Dermis blood vessel endothelial cell (primary cell): ENCODE measurements at places on chromosomes 4 and X.

DNA sequence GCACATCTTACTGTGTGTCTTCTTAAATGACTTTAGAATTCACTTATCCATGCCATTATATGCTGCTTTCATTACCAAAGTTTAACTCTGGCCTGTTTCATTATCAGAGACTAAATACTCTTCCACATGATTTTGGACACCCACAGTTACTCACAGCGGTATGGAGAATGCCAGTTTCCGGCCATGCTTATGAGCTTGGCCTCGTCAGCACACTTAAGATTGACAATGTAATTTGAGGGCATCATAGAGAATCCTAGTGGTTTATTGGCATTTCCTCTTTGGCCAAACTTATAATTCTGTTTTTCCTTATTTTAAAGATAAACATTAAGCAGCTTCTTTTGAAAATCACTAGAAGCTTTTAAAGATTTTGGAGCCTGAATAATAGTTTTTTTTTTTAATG, 104.5 kb downstream of the IRF2 start:
- DNase-seq: no peak

- DNase-seq: no peak
These were observed 9.7 kb upstream of the LAP3 start for GRCh38 chr4:17567271-17567670.

GRCh38 chr4:726838-727237, 21.2 kb downstream of the PCGF3 start:
- no peak for DNase-seq

GRCh38 chr4:27770895-27771294, 910.3 kb downstream of the STIM2 start:
- no peak for DNase-seq

DNA sequence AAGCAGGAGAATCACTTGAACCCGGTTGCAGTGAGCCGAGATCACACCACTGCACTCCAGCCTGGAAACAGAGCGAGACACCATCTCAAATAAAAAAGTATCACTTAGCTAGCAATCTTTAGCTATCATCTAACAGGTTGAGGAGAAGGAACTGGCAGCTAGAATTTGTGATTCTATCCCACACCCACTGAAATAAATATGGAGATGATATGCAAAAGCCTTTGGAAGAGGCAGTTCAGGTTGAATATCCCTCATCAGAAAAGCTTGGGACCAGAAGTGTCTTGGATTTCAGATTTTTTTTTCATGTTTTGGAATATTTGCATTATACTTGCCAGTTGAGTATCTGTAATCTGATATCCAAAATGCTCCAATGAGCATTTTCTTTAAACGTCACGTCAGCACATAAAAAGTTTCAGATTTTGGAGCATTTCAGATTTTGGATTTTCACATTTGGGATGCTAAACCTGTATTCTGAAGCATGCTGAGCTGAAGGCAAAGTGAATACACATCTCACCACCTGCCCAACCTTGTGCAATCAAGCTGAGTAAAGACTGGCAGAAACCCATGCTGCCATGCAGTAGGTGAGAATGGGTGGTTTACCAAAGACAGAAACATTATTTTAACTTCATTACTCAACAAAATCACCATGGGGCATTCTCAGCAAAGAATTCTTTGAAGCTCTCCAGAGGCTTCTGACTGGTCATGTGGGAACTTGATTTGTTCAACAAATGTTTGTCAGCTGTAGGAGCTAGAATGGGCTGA, 159.3 kb downstream of the SH3KBP1 start:
- DNase-seq: no peak

- no peak for DNase-seq
These were observed at the start of gene PPP3CA for GRCh38 chr4:101347267-101347556. Gene PPP3CA, minus strand, starts transcription at chr4:101347526.

DNA sequence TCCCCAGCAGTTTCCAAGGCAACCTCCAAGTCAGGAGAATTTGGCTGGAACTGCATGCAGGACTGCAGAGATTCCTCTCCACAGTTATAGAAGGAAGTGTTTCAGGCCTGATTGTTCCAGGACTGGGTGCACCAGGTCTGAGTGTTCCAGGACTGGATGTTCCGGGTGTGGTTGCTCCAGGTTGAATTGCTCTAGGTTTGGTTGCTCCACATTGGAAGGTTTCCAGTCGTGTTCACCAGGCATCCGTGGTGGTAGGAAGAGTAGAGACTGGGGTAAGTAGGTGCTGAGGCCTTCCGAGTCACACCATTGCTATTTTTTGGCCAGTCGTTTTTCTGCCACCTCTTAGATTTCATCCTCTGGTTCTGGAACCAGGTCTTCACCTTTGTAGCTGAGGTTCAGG, 105.4 kb downstream of the MSN start:
- no peak for DNase-seq

GRCh38 chr4:67880866-67881610, 2.8 kb downstream of the TMPRSS11D start:
- no peak for DNase-seq

DNA sequence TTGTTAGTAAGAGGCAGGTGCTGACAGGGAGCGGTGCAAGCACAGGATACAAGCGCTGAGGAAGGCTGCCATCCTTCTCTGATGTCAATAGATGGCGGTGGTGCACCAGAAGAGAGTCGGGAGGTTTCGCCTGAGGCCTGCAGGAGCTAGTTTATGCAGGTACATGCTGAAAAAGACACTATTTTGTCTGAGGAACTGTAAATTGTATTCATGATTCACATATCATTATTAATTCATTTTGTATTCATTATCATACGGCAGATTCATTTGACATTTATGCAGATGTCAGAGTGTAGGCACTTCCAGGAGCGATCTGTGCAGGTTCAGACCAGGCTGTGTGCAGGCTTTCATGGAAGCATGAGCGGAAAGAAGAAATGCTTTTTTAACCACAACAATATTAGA, 824.0 kb downstream of the STIM2 start:
- peak; percentile 3 for DNase-seq

DNA sequence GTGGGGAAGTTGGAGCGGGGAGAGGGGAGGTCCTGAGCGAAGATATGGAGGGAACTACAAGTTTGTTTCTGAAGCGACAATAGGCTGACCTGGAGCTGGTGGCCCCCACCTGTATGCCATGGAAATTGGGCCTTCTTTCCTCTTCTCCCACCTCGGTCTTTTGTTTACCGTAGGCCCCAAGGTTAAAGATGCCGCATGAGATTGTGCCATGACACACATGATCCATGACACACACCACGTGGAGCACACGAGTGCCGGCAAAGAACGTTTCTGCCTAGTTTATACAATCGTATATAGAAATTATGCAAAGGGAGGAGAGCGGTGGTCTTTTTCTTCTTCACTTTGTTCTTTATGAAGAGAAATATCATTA, 408 bp downstream of the TMEM33 start:
- peak; percentile 46 for DNase-seq

DNA sequence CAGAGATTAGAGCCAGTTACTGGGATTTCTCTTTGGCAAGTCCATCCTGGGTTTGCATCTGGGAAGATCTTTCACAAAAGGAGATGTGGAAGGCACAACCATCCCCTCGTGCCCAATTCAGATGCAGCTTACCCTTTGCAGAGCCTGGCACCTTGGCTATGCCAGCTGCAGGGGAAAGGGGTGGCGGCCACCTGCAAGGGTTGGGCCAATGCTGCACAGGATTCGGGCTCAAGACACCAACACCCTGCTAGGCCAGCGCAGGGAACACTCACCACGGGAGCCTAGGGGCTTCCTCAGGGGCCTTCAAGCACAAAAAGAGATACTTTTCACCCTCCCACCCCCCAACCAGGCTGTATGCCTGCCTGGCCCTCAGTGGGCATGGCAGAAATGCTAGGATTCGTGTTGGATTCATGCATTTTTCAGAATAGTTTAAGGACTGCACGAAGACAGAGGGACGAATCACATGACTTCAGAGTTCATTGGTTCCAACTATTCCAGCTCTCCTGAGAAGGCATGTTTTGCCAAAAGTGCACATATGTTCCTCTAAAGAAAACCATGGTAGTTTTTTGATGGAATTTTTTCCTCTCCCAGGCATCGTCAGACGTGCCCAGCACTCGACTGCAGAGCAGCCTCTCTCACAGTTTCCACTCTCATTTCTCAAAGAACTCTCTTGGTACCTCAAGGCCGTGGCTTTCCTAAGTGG, 94.4 kb downstream of the PHKA2 start:
- DNase-seq: no peak

- no peak for DNase-seq
These were observed 352.9 kb downstream of the GASK1B start for GRCh38 chr4:157819693-157820464.

DNA sequence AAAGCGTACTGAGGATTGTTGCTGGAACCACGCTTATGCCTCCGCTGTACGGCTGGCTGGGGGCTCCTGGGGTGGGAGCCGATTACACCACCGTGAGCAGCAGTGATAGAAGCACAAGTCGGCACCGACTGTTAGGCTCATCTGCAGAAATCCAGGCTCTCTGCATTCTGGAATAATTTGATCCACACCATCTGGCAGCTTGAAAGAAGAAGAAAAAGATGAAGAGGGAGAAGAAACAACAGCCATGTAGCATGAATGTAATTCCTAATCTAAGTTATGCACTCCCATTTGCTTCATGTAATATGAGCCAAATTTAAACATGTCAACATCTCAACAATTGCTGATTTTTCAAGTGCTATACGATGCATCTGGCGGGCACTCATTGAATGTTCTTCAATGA, 84.6 kb upstream of the DHX15 start:
- DNase-seq: no peak

- DNase-seq: no peak
These were observed 1.2 kb upstream of the TREX2 start for GRCh38 chrX:153446950-153447580.

DNA sequence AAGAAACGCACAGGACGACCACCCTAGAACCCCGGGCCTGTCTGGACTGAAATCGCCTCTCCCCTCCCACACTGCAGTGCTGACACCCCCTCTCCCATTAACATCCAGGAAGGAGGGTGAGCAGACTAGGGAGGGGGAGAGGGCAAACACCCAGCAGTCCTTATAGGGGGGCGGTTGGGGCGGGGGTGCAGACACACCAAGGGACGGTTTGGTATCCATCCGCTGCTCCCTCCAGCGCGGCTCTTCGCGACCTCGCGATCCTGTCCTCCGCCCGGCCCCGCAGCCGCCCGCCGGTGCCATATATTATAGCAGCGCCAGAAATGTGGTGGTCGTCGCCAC, 411 bp upstream of the GPRASP1 start:
- no peak for DNase-seq

GRCh38 chr4:73080789-73081188, 11.3 kb upstream of the COX18 start:
- DNase-seq: no peak

DNA sequence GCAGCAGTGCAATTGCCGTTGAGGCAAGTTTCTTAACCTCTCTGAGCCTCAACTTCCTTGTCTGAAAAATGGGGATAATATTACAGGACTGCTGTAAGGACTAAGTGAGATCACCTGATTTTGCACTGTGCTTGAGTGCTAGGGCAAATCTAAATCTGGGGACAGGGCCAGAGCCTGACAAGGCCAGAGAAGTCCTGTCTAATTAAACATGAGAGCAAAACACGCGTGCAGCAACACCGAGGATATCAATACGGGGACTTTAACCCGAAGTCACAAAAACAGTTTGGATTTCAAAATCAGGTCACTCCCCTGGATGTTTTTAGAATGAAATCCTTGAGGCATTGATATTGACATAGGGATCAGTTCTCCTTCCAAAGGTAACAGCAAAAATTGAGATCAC, 5.7 kb upstream of the GJB1 start:
- no peak for DNase-seq

DNA sequence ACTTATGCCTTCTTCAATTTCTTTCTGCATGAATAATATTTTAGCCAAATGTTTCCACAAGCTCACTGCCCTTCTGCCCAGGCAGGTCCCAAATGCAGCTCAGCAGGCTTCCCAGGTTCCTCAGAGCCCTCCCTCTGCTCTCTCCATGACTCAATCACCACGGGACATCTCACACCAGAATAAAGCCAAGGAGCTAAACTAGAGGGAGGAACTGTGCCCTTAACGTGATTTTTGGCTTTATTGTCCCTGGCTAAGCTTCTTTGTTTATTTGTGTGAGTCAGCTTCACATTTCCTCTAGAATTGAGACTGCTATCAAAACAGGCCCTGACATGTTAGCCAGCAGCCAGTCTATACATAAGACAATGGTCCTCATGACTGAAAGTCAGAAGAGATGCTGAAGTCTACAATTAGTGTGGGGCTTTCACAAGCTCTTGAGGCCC, 186.4 kb upstream of the GALNT7 start:
- peak; percentile 85 for DNase-seq

GRCh38 chrX:80765220-80765625, 44.5 kb downstream of the BRWD3 start:
- DNase-seq: peak; percentile 0

- no peak for DNase-seq
These were observed 637.9 kb downstream of the ADGRL3 start for GRCh38 chr4:61838072-61838471.

DNA sequence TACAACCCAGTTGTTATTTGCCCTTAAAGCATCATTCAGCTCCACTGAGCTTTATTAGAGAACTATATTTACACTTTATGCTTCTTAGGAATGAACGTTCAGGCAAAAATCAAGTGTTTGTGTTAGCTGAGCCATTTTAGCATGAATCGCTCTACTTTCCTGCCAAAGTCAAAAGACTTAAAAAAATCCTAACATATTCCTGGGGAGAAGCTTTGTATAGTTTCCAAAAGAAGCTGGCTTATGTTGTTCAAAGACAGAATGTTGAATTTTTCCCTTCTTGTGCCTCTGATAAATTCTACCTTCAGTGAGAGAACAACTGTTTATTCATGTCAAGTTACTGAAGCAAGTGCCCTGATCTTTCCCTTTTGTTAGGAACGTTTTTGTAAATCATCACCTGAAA, 771.5 kb upstream of the HS3ST1 start:
- DNase-seq: no peak

DNA sequence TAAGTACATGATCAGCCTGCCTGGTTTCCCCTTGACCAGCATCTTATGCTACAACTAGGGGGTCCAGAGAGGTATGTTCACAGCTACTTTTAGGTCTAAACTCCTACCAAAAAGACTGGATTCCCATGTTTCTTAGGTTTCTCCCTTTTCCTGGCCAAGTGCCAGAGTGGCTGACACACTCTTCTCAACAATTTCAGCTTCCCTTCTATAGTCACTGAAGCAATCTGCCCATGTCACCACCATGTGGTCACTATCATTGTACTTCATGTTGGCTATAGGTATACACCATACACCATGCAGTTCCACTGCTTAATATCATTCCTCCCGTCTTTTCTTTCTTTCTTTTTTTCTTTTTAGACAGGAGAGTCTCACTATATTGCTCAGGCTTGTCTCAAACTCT, 66.9 kb downstream of the KLHL13 start:
- DNase-seq: peak; percentile 0

GRCh38 chr4:13905543-13905942, 278.0 kb upstream of the BOD1L1 start:
- DNase-seq: peak; percentile 37

DNA sequence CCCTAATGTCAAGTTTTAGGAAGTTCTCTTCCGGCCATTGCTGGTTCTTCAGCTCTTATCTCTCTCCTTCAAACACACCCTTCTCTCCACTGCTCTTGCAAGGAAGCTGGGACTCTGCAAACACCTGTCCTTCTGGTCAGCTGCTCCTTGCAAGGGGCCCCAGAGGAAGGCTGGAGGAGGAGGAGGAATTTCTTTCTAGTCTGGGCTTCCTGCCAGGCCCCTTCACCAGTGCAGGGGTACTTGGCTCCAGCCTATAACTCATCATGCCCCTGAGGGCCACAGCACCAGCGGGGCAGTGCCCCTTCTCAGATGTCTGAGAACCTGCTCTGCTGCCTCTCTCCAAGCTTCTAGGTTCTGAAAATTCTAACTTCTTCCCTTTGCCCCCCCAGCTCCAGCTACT, 46.7 kb downstream of the REELD1 start:
- no peak for DNase-seq
